Activated CD8-positive, alpha-beta T cell treated with anti-CD3 and anti-CD28 coated beads for 36 hours (primary cell): ENCODE measurements at places on chromosomes 1 and 21.
A peak's percentile ranks its signal among the peaks of the same experiment; 100 is the strongest.

DNA sequence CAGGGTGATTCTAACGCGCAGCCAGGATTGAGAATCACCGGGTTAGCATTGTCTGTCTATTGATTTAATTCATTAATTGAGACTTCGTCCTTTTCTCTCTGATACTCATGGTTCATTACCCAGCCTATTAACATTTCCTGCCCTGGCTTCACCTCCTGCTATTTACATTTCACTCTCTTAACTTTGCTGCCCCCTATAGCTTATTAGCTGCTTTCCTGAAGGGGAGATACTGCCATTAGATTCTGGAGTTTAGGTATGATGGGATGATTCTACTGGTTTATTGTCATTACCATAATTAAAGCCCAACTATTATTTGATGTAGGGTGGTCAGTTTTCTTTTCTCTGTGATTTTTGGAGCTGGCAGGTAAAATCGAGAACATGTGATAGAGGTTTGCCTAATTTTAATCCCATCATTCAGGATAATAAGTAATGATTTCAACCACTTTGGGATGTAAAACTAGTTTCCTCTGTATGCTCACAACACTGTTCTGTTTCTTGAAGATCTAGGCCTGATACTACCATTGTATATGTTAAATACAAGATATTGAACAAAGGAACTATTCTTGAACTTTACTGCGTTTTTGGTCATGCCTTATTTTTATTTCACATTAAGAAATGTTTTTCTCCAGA is 6.4 kb downstream of the PPP2R5A start:
- no peak for DNase-seq

DNA sequence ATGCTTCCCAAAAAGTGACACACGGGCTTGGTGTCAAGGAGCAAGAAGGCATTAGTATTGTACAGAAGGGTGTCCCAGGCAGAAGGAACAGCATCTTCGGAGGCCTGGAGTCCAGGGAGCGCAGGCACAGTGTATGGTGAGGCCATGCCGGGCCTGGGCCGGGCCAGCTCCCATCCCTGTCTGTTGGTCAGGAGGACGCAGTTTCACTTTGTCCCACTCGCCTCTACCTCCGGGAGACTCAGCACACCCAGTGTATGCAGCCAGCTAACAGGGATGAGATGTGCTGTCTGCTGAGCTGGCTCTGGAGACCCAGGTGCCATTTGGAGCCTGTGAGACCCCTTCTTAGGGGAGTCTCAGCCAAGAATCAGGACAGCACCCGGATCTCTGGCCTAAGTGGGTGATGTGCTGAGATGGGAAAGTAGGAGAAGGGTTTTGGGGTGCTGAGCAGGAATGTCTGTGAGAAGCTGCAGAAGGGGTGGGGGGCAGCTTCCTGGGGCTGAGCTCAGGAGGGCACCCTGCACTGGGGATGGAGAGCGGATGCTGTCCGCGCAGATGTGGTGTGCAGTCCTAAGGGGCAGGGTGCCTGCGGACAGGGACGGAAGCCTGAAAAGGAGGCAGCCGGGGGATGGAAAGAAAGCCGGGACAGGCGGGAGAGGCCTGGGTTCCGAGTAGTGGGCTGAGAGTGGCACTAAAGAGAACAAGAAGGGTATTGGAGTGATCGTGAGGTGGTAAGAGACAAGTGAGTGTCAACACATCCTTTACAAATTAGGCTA is 25.7 kb downstream of the DMRTB1 start:
- DNase-seq, result no peak

GRCh38 chr1:205665201-205666045 is 14.9 kb downstream of the SLC45A3 start:
- no peak for DNase-seq

DNA sequence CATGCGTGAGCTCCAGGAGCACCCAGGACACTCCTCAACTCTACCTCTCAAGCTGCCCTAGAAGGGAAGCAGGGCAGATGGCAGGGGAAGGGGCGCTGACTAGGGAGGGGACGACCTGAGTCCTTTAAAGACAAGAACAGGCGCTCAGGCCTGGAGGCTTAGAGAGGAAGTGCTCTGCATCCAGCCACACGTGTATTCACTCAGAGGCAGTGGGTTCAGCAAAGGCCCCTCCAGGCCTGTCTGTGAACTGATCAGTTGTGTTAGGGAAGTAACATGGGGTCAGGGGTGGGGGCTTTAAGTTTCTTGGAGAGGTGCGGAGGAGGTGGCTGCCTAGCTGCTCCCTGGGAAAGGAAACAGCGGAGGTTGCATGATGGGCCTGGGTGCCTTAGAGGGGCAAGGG is 37.1 kb upstream of the ARF1 start:
- no peak for DNase-seq

- no peak for DNase-seq
Observed at GRCh38 chr1:65420590-65421350, at the start of the genes LEPR and LEPROT. Gene LEPR, plus strand, starts transcription at chr1:65420668. Its CDS starts 144,898 bp downstream, at chr1:65565566. Gene LEPROT, plus strand, starts transcription at chr1:65420668. Its CDS starts 57 bp downstream, at chr1:65420725.

DNA sequence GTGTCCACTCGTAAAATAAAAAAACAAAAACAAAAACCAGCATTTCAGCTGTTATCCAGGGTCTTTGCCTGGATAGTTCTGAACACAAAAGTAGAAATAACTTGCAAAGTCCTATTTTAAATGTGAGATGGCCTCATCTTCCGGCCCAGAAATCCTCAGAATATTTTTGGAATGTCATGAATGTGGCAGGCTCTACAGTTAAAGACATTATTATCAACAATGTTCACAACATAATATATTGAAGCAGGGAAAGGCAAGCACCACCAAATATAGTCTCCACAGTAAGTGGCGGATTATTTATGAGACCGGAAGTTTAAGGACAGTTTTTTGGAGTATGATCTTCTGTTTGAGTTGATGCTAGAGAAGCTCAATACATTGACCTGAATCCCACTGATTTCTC is 1.2 kb upstream of the C1orf198 start:
- no peak for DNase-seq

DNA sequence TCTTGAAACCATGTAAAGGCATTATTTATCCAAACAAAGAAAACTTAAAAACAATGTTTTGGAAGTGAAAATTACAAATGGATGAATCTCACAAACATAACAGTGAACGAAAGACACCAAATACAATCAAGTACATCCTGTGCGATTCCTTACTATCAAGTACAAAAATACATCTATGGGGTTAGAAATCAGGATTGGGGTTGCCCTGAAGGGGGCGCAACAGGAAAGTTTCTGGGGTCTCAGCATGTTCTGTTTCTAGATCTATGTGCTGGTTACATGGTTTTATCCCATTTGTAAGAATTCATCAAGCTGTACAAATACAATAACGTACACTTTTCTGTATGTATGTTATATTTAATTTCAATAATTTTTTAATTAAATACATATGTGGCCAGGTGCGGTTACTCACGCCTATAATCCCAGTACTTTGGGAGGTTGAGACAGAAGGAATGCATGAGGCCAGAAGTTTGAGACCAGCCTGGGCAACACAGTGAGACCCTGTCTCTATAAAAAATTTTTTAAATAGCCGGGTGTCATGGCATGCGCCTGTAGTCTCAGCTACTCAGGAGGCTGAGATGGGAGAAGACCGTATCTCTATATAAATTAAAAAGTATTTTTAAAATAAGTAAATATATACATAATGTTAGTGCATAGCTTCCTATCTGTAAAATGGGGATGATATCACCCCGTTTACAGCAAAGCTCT is 121.5 kb upstream of the SOD1 start:
- peak; percentile 45 for DNase-seq
